ENCODE measurements at places on chromosomes 16 and 17.
A peak's percentile ranks its signal among the peaks of the same experiment; 100 is the strongest.

GRCh38 chr16:31206776-31207175 lies 4.2 kb upstream of the PYCARD start:
- DNase-seq, result no peak

- DNase-seq, result no peak
Observed at GRCh38 chr17:72448019-72448418, 327.2 kb downstream of the SOX9 start.

- no peak for DNase-seq
Observed at GRCh38 chr16:19223235-19224170, 55.5 kb downstream of the SYT17 start.

GRCh38 chr17:58323366-58324055 lies 5.1 kb downstream of the TSPOAP1 start:
- no peak for DNase-seq

DNA sequence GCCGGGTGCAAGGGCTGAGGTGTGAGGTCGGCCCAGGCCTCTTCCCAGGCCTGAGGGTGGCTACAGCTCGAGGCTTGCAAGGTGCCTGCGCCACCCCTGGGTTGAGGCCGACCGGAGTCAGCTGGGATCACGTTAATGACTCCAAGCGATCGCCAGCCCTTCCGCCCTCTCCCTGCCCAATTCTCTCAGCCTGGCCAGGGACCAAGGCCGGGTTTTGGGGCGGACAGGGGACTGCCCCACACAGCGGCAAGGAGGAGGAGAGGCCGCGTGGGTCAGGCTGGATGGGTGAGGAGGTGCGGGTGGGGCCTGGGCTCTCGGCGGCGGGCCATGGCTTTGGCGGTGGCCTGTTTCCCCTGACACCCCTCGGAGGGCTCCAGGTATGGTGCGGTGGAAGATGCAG lies 3.2 kb upstream of the WDR24 start:
- no peak for DNase-seq

GRCh38 chr17:76266244-76266938 lies 1.2 kb downstream of the UBALD2 start:
- no peak for DNase-seq

DNA sequence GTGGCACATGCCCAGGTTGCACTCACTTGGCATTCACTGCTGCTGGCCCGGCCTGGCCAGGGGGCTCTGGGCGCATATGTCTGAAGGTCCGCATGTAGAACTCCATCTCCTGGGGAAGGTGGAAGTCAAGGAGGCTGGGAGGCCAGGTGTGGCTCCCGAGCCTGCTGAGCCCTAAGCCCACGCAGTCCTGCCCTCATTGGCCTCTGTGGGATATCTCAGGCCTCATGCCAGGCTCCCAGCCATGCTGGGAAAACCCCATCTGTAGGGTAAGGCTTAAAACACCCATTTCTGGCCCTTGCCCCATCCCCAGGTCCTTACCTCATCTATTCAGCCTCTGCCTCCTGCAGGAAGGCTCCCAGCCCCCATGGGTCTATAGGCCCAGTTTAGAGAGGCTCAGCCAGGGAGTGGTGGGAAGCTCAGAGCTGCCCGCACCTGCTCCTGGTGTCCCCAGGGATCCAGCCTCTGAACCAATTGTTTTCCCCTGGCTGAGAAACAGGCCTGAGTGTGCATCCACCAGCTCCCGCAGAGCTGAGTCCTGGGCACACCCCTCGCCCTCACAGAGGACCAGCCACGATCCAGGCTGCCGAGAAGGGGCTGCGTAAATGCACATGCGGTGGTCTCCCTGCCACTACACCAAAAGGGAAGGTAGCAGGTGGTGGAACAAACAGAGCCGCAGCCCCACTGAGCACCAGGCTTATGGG lies 2.3 kb upstream of the TPPP3 start:
- DNase-seq, result no peak

- DNase-seq, result no peak
Observed at GRCh38 chr16:84453061-84453752, 51.3 kb downstream of the MEAK7 start.

- DNase-seq, result no peak
Observed at GRCh38 chr17:72843591-72843990, 248.9 kb downstream of the SLC39A11 start.

DNA sequence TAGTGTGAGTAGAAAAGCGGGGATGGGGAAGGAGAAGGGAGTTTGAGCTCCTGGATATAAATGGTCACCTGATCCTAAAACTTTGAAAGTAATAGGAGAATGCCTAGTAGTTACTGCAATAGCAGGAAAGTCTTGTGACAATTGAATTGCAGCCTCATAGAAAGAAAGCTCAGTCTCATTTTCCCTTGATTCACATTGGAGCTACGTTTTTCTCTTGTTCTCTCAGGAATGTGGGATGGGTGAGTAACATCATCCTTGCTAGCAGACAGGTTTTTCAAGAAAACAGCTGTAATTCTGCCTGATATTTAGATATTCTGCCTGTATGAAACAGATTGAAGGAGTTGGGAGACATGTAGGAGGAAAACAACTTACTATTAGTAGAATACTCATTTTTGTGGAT lies 25.3 kb downstream of the SF3B3 start:
- no peak for DNase-seq

- DNase-seq, result no peak
Observed at GRCh38 chr17:67221062-67221998, 23.7 kb downstream of the HELZ start.

- DNase-seq, result no peak
Observed at GRCh38 chr17:3755335-3756030, 31.8 kb downstream of the HASPIN start.

DNA sequence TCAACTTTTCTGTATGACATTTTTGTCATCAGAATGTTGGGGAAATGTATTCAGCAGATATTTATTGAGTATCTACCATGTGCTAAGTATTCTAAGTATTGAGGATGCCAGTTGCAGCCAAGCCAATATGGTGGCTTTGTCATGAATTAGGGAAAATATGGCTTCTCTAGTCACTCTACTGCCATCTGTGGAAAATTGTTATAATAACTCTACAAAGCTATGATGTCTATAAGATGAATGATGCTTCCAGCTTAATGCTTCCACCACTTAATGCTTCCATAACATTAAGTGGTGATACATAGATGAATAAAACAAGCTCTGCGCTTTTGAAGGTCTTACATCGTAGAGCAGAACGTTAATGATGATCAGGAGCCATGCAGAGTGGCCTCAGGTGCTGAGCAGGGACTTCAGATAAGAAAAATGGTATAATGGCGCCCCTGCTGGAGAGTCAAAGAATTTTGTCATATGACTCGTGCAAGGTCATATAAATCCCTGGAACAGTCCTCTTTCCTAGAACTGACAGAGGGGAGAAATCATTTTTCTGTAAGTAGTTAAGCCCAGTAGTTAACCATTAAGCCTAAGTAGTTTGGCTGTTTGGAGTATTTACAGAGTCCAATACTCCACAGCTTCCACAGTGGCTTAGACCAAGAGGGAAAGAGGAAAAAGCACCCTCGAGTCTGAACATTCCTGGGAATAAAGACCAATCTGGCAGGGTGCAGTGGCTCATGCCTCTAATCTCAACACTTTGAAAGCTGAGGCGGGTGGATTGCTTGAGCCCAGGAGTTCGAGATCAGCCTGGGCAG lies 2.7 kb upstream of the TMIGD1 start:
- no peak for DNase-seq

DNA sequence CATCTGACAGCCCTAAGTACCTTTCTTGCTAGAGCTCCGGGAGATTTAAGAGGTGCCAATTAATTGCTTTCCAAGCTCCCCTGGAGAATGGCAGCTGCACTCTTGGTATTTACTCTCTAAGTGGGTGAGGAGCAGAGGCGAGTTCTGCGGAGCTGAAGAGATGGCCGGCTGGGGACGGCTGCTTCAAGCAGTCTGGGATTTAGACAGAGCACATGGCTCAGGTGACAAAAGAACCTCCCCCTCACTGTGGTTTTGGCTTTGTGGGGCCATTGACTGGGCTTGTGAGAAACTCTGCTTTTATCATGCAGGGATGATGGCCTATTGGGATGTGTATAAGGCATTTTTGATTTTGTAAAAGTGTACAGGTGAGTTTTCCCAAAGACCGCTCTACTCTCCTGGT lies 239.3 kb upstream of the EEF2KMT start:
- DNase-seq, result no peak

DNA sequence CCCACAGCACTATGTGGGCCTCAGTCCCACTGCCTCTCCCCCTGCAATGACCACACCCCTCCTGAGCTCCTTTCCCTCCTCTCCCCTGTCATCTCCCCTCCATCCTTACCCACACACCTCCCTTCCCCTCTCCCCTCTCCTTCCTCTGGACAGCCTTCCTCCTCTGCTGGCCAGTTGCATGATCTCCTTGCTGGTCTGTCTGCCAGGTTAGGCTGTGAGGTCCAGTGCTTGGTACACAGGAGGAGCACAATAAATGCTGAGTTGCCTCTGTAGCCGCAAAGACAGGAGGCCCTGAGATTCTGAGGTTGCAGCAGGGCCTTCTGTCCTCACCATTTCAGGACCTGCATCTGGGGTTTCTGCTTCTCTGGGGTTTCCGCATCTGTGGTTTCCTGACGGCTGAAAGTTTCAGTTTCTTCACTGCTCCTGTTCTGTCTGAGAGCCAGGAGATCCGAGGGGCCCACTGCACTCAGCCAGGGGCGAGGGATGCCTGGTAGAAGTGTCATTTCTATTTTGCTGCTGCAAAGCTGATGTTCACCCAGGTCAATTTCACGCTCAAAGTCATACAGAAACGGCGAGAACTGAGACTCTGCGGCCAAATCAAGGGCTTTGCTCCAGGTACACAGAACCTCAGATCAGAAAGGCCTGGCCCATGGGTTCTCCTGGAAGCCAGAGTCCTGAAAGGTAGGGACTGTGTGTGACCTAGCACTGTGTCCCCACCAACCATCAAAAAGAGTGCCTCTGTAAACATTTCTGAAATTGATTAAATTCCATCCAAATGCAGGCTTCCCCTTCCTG lies 4.6 kb upstream of the SLC12A3 start:
- no peak for DNase-seq

DNA sequence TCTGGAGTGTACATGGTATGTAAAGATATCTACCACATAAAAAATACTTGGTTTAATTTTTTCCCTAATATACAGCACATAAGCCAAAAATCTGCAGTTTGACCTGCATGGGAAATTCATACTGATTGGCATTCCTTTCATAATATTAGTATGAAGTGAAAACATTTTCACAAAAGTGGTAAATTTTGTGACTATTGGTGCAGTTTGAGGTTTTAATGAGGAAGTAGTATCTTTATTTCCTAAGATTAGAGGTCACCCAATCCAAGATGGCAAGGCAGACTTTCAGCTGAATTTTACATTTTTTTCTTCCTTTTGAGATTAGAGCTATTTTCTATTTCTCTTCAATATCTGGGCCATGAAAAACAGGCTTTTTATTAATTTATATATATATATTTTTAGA lies 21.2 kb downstream of the METTL9 start:
- DNase-seq, result no peak

DNA sequence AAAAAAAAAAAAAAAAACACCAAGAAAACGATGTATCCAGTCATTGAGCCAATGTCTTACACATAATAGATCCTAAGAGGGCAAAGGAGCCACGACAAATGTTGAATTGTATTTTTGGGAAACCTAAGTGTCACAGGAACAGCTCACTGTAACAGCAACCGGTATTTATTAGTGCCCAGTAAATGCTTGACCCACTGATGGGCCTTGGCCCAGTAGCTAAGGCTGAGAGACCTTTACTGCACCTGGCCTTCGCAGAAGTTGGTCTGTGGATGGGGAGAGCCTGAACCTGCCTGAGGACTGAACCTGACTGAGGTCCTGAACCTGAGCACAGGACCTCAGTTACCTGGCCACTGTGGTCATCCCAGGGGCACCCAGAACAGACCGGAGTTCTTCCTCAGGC lies 65.0 kb upstream of the TBX2 start:
- DNase-seq, result no peak

GRCh38 chr17:69447726-69448125 lies 33.2 kb downstream of the MAP2K6 start:
- peak; percentile 40 for DNase-seq

DNA sequence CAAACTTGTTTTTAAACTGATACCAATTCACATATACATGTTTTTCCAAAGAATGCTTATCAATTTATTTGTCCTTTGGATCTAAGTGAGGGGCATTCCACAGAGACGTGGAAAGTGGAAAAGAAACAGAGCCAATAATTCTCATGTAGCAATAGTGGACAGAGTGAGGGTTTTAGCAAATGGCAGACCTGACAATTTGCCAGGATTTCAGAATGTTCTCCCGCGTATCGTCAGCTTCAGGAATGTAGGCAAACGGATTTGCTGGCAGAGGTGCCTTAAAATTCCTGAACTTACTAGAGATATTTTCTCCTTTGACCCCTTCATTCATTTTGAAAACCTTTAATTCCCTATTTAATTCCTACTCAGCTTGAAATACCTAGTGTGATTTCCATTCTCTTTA lies 193.4 kb upstream of the CPHXL start:
- no peak for DNase-seq

- DNase-seq, result no peak
Observed at GRCh38 chr17:82480318-82480717, 21.8 kb downstream of the NARF start.

GRCh38 chr16:4265676-4266075 lies 7.1 kb downstream of the TFAP4 start:
- no peak for DNase-seq

- no peak for DNase-seq
Observed at GRCh38 chr16:50684823-50685461, 3.8 kb upstream of the SNX20 start.

DNA sequence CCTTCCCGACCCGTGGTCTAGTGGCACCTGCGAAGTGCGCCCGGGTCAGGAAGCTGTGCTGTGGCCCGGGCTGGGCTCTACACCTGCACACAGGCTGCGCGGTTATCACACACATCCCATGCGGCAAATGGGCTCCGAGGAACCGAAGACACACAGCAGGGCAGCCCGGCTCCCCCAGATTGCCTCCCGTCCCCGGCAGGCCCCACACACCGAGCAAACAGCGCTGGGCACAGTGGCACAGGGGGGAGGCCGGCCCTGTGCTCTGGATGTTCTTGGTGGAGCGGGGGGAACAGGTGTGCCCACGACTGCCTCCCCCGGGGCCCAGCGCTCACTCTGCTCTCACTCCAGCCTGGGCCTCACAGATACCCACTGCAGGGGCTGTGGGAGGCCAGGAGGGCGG lies 28.9 kb upstream of the PABPN1L start:
- DNase-seq, result no peak

DNA sequence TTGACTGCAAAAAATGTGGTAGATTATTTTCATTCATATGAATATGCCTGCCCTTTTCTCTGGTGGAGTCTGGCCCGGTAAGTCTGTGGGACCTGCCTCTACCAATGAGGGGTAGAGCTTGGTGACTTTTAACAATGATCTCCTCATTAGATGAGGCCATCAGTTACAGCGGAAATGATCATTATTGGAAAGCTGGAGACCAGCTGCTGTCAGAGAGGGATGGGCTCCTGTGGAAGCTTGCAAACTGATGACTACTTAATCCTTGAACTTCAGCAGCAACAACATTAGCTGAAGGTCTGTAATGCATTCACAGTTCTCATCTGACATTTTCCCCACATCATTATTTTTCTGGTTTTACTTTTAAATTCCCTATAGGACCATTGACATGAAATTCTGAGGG lies 194.1 kb downstream of the CDH13 start:
- DNase-seq, result no peak

- no peak for DNase-seq
Observed at GRCh38 chr16:81545470-81546250, 101.1 kb downstream of the CMIP start.
